ENCODE measurements at places on chromosomes 1 and 21.

- DNase-seq = peak; percentile 10
Observed at GRCh38 chr1:22452481-22452957, 868 bp downstream of the ZBTB40 start.

- no peak for DNase-seq
Observed at GRCh38 chr1:245409341-245410195, 254.8 kb downstream of the KIF26B start.

DNA sequence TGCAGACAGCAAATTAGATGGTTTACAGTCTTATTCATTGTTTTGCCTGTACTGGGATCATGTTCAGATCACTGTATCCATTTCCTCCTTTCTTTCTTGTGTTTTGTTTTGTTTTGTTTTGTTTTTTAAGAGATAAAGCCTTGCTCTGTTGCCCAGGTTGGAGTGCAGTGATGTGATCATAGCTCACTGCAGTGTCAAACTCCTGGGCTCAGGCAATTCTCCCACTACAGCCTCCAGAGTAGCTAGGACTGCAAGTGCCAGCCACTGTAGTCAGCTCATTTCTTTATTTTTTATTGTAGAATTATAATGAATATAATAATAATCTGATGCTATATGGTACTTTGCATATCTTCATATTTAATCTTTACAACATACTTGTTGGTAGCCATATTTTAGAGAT is 403.7 kb upstream of the B3GALT2 start:
- no peak for DNase-seq

- no peak for DNase-seq
Observed at GRCh38 chr1:5742032-5742431, 250.2 kb downstream of the NPHP4 start.

DNA sequence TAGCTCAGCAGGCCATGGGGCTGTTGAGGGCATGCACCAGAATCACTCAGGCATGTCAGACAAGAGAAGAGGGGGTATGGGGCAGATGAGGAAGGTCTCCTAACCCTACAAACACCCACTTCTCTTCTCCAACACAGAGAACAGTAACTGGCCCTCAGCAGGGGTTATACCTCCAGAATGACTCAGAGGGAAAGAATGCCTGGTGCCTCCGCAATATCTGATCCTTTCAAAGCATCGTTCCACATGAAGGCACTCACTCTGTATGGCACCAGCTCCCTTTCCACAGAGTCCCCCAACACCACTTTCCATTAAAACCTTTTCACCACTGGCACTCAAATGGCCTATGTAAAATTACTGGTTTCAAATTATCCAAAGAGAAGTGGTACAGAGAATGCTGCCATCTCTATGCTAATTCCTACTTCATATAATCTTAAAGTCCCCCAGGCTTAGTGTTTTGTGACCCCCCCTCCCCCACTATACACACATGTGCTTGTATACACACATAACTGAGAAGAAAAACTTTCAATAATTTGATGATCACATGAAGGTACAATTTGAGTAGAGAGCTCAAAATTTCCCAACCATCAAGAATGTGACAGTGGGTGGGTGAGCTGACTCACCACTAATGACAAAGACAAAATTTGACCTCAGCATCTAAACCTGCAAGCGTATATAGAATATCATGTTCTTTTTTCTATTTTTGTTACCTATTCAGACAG is 91.5 kb downstream of the SIPA1L2 start:
- no peak for DNase-seq

DNA sequence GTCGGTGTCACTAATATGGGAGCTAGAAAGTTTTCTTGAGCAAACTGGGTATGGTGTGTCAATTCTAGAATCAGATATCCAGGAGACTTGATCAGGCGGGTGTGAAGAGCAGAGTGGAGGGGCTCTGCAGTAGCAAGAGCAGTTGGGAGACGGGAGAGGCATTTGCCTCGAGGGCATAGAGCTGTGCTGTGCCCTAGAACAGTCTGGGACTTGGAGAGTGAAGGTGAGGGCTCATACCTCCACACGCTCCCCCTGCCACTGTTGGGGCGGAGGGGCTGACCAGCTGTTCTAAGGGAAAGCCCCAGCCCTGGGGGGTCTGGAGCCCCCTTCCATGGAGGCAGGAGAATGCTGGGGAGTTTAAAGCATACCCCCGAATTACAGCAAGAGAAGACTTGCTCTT is 33.8 kb downstream of the SIM2 start:
- DNase-seq = no peak

DNA sequence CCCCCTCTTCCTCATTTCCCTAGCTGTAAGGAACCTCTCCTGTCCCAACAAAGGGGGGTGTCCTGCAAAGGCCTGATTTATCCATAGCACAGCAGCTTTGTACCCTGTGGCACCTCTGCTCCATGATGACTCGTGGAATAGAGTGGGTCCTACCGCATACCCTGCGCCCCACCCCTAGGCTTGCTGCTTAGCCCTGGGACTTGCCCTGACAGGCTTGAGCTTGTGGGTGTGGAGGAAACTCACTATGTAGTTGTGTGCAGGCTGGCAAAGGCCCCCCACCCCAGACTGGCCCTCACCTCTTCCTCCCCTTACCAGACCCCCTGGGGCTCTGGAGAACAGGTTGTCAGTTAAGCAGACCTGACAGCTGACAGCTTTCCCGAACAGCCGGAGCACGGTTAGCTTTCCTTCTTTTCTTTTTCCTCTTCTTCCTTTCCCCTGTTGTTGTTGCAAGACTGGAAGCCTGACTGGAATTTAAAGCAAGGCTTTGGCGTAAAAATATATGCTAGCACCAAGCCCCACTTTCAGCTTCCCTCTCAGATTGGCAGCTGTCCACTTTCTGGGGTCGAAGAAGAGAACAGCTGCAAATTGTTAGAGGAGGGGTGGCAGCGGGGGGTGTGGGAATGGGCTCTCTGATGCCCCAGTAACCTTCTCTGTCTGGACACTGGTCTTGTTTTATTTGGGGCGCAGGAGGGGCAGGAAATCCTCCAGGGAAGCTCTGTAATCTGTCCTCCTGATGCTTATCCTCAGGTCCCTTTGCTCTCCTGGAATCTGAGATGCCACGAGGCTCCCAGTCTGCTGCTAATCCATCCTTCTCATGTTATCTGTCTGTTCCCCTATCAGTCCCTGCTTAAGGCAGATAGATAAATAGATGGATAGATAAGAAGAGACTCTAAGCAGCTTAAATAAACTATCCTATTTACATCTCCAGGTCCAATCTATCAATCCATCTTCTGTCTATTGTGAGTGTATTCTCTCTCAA is 134.6 kb downstream of the BRINP2 start:
- DNase-seq = no peak

- DNase-seq = peak; percentile 11
Observed at GRCh38 chr1:237799762-237800474, 90.8 kb downstream of the ZP4 start.

GRCh38 chr1:116794804-116795481 is 40.7 kb downstream of the CD2 start:
- DNase-seq = no peak

DNA sequence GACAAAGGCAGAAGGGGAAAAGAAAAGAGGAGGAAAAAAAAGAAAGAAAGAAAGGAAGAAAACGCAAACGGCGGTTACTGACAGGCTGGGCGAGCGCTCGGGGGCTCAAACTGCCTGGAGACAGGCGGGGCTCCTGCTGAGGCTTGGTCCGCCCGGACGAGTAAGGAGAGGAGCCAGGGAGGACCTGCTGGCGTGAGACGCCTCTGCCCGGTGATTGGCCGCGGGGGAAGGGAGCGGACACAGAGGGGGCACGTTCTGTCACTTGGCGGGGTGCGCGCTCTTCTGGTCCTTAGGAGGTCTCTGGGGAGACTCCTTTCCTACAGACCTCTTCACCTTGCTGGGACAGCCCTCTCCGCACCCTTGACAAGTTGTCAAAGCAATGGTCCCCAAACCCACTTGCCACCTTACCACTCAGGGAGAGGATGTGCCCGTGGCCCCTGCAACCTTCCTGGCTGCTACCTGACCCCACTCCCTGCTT is 791 bp upstream of the PIK3R3 start:
- DNase-seq = no peak

GRCh38 chr1:23122796-23123195 is 45.9 kb downstream of the LUZP1 start:
- no peak for DNase-seq

- DNase-seq = no peak
Observed at GRCh38 chr1:220902916-220903315, 23.7 kb downstream of the HLX start.

DNA sequence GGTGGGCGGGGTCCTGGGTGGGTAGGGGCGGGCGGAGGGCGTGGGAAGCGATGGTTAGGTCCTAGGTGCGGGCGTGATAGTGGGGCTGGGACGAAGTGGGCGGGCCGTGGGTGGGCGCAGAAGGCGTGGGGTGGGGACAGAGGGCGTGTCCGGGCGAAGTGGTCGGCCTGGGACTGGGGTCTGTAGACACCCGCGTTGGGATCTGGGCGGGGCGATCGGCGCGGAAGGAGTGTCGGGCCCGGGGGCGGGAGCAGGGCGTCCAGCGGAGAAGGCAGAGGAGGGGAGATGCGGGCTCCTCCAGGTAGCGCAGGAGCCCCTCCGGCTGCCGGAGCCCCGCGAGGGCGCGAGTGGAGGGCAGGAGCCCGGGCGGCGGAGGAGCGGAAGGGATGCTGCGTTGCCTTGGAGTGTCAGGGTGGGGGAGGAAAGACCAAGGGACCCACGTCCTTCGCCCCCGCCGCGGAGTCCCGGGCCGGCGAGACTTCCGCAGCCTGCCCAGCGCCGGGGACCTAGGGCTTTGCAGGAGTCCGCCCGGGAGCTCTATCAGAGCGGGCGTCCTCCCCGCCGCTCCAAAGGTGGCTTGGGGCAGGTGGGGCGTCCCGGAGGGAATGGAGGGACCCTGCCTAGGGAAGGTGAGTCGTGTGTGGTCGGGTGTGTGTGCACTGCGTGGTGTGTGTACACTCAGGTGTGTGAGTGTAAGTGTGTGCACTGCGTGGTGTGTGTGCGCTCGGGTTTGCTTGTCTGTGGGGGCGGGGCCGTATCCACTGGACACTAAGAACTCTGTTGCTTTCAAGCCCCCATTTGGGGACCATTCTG is 27.0 kb upstream of the PRSS38 start:
- no peak for DNase-seq

- no peak for DNase-seq
Observed at GRCh38 chr1:63368131-63368530, 704 bp downstream of the ALG6 start.

DNA sequence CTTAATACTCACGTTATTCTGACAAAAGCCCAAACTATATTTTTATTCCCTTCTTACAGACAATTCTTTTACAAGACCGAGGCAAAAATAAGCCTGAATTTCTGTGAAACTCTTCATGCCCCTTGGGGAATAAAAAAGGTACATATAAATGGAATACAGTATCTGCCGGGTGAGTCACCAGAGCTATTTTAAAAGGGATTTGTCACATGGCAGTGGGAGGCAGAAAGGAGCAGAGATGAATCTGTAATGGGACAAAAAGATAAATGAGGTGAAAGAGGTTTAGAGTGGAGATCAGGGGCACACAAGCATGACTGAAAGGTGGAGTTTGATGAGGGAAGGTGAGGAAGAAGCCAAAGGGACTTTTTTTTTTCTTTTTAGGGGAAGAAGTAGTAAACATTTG is 8.8 kb downstream of the XCL1 start:
- DNase-seq = no peak

DNA sequence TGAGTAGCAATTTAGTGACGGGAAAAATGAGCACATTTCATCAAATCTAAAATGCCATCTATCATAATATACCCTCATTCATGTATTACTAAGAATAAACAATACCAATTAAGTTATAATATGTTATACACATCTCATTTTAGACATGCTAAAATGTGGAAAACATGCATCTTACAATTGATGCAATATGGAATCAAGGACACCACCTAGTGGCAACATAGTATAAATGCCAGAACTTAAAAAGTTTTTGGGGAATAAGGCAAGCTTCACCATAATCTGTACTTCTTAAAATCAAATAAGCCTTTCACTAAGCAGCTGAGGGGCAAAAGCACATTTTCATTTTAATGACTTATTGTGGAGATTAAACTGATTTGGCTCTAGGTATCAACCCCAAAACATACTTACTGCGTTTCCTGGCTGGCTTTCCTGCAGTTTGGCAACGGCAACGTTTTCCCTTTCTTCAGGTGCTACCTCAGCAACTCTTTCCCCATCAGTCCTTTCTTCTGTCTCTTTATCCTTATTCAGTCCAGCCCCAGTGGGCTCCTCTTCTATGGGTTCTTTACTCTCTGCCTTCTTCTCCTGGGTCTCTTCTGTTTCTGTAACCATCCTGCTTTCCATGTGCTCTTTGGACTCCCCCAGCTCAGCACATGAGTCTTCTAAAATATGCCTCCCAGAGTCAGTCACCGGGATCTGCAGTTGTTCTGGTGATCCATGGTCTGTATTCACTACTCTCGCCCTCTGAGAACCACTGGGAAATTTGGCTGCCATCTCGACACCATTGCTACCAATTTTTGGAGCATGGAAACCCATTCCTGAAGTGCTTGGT is 11.4 kb downstream of the SDE2 start:
- no peak for DNase-seq

DNA sequence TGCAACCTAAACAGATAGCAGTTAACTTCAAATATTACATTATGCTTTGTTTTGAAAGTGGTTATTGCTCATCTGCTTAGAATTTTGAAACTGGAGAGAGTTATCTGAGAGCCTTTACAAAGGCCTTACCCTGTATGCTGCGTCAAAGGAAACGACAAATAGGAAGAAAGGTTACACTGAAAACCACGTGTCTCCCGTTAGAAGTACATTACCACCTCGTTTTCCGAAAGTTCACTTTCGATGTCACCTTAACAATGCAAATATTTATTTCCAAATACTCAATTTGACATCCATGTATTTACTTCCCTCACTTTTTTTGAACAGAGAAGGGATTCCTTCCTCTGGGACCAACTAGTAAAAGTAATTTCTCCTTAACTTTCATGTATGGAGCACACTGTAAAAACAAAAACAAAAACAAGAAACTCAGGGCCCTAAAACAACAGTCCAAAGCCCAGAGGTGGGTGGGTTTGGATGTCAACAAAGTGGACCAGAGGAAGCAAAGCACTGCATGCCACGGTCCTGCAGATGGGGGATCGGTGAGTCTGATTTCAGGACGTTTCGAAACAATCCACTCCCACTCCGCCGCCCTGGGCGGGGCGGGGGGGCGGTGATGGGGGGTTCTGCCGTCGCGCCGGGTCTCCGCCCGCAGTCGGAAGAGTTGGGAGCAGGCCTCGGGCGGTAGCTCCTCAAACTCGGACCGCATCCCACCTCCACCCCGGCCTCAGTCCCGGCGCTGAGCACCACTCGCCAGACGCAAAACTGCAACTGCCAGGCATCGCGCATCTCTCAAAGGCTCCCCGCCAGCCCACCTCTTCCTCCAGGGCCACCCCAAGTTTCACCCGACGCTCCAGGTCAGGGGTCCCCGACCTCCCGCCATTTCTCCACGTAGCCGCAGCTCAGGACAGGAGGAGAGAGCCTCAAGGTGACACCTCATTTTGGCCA is 841 bp downstream of the ADSS2 start:
- peak; percentile 53 for DNase-seq

- DNase-seq = no peak
Observed at GRCh38 chr1:53335661-53336060, 7.8 kb upstream of the LRP8 start.

GRCh38 chr1:61979729-61980128 is 214.9 kb upstream of the L1TD1 start:
- no peak for DNase-seq

Measured in activated CD4-positive, alpha-beta T cell treated with anti-CD3 and anti-CD28 coated beads, Interleukin-2, amount 50 U/mL, for 1 hour (primary cell).